Dermis microvascular lymphatic vessel endothelial cell (primary cell): ENCODE measurements at places on chromosomes 6 and 20. TPM values are rescaled to one million over a fixed set of nuclear protein-coding genes. Genes with fewer than 3 reads are reported as not detected.

The MATN4 gene
- under 0.01 TPM in 2 replicates for total RNA-seq

The PCSK2 gene
- not detected in 2 replicates for total RNA-seq

The RSPO3 gene
- not detected in 2 replicates for total RNA-seq

The PTGIS gene
- 0.13 and 0.25 TPM in 2 replicates for total RNA-seq

The BHLHE23 gene
- total RNA-seq = not detected in 2 replicates

The SLC16A10 gene
- under 0.01 TPM in 1 of 2 replicates, not detected in the other for total RNA-seq

DNA sequence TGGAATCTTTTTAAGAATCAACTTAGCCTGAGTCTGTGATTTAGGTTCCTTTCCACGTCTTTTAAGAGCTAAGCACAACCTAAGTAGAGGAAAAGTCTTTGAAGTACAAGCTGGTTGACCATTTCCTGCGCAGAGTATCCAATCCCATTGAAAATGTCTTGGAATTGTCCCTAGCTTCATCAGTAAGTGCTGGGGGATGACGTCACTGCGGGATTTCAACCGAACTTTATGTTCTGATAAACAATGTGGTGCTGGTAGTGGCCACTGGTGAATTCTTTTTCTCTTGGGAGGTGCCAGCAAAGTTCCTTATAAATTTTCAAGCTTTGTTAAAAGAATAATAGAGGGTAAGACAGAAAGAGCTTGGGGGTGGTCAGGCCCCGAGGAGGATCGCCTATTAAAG is 69.2 kb downstream of the PDE7B start:
- DNase-seq = no peak

DNA sequence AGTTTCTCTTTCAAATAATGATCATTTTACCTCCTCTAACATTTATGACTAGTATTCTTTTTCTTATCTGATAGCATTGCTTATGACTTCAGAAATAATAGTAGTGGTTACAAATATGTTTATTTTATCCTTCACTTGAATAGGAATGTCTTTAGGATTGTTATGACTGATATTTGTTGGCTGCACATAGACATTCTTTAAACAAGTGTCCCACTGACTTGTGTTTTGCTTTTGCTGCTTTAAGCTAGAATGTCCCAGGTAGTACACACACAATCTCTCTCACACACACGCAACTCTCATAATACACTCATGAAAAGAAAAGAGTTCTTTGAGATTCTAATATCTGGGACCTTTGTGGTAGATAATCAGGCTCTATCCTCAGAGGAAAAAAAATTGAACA is 21.6 kb downstream of the KIAA1586 start:
- no peak for DNase-seq

GRCh38 chr6:156839591-156840001 is 62.4 kb downstream of the ARID1B start:
- no peak for DNase-seq

DNA sequence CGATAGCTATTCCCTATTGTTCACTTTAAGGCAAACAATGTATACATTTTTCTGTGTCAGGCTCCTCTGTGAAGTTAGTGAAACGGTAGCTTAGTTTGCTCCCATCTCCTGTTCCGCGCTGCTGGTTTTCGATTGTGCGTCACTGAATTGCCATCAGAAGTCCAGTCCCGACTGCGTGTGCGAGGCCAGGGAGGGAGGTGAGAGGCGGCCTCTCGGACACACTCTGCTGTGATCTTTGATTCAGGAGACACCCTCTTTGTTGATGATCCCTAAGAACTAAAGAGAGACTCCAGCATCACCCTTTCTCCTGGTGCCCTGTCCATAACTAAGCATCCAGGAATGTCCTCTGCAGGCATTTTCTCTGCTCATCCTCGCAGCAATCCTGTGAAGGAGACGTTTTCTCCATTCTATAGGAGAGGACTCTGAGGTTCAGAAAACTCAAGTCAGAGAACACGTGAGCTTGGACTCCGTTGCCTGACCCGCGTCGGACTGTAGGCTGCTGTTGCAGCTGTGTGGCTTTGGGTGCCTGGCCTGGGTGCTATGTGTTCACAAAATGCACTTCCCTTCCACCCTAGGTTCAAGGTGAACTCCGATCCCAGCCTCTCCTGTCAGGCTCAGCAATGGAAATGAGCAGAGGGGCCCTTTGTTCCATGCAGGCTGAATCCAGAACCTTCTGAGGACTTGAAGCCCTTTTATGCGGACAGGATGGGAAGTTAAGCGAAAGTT is 24.1 kb upstream of the UNC93A start:
- DNase-seq = no peak
